ENCODE measurements at places on chromosomes 11 and 22. TPM values are rescaled to one million over a fixed set of nuclear protein-coding genes. Genes with fewer than 3 reads are reported as not detected.

DNA sequence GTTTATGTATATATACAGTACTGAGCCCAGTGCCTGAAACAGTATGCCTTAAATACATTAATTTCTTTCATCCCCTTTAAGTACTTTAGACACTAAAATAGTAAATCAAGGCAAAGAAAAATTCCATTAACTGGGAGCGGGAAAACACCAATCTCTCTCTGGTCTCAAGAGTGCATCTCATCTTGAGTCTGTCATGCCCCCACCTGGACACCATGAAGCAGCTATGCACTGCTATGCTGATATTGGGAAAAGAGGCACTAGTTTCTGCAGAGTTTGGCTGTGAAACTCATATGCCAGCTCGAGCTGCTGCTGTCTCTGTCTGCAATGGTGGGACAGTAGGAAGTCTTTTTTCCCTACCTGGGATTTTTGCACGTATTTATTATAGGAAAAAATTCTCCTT lies 754.4 kb upstream of the RAG2 start:
- DNase-seq: no peak

DNA sequence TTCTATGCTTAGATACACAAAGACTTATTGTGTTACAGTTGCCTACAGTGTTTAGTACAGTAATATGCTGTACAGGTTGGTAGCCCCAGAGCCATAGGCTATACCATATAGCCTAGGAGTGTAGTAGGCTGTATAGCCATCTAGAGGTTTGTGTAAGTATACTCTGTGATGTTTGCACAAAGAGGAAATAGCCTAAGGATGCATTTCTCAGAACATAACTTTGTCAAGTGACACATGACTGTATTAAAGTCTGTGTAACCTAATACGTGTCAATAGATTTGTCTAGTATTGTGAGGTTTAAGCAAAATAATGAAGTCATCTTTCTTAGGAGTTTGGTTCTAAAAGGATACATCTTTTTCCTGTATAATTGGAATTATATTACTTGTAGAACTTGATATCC lies 5.5 kb downstream of the ZC3H12C start:
- DNase-seq: no peak

- DNase-seq: no peak
Observed at GRCh38 chr11:110295086-110295485, 1.3 kb downstream of the RDX start.

DNA sequence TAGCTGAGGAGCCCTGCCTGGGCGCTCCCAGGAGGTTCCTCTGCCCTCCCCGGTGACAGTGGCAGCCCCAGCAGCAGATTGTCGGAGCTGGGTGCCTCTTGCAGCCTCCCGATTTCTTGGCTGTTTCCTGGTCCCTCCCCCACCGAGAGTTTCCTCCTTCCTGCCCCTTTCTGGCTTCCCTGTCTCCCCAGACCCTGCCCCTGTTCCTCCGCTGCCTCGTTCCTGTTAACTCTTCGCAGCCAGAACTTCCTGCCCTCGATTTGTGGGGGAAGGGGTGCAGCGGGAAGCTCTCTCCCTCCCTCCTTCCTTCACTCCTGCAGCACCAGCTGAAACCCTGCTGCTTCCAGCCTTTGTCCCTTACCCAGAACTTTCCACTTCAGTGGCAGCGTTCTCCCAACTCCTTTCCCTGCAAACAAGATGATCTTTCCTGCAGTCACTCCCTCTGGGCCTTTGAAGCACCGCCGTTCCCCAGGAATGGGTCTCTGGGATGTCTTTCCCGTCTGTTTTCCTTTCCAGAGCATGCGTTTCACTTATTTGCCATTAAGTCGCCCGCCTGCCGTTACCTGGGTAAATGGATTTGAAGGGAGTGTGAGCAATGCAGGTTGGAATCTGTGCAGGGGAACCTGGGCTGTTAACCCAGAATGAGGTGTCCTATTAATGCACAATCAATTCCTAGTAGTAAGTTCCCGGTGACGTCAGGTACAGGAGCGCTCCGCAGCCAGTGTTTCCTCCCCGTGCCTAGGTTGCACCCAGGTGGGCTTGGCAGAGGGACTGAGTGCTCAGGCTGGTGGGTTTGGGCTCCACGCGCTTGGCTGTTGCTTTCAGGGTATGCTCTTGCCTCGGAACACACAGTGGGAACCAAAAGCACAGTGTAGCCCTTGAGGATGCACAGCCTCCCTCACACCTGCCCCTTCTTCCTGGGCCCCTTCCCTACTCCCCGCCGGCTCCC lies 4.3 kb downstream of the GRK2 start:
- peak; percentile 80 for DNase-seq

GRCh38 chr11:117792241-117792640 lies 4.8 kb downstream of the DSCAML1 start:
- no peak for DNase-seq

DNA sequence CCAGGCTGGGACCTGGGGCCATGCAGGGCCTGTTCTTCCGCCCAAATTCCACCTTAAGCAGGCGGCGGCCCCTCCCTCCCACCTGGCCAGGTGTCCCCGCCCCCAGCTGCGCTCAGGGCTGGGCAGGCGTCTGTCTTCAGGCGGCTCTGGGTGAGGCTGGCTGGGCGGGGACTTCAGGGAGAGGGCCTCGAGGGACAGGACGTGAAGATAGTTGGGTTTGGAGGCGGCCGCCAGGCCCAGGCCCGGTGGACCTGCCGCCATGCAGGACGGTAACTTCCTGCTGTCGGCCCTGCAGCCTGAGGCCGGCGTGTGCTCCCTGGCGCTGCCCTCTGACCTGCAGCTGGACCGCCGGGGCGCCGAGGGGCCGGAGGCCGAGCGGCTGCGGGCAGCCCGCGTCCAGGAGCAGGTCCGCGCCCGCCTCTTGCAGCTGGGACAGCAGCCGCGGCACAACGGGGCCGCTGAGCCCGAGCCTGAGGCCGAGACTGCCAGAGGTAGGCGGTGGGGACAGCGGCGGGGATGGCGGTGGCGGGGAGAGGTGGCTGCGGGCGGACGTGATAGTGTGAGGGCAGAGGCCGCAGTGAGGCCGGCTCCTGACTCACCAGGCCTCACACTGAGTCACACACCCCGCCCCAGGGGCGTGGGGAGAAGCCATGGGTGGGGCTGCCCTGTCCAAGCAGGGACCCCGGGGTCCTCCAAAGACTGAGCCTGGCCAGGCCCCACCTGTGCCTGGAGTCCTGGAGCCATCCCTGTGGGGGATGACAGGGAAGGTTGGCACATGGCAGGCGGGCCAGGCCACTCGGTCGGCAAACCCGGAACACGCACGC lies at the start of gene PKP3:
Gene PKP3 (plus strand): TSS at position 176 of the 824 bp plus-strand sequence. CDS start 84 bp downstream, at position 260.
- no peak for DNase-seq

GRCh38 chr22:47775686-47776085 lies 1013.2 kb downstream of the TBC1D22A start:
- no peak for DNase-seq

- no peak for DNase-seq
Observed at GRCh38 chr22:16834971-16835370, 9.8 kb upstream of the XKR3 start.

DNA sequence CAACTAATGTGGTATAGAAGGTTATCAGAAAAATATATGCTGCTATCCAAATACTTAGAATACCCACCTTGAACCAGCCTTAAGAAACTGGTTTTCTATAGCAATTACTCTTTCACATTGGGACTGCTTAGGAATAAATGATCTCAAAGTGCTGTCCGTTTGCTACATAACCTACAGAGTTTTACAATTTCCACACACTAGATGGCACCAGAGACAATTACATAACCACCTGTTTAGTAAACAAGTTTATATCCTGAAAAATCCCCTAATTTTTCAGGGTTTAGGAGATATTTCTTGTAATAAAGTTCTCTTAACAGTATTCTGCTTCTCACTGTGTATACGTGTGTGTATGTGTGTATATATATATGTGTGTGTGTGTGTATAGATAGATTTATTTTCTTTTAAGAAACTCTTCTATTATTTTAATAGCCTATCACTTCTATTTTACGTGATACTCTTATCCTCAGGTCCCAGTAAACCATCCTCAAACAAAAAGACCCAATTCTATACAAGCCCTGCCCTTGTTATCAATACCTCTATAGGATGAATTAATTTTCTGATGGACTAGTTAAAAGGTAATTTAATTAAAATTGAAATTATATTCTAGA lies 6.7 kb upstream of the OR5I1 start:
- no peak for DNase-seq

DNA sequence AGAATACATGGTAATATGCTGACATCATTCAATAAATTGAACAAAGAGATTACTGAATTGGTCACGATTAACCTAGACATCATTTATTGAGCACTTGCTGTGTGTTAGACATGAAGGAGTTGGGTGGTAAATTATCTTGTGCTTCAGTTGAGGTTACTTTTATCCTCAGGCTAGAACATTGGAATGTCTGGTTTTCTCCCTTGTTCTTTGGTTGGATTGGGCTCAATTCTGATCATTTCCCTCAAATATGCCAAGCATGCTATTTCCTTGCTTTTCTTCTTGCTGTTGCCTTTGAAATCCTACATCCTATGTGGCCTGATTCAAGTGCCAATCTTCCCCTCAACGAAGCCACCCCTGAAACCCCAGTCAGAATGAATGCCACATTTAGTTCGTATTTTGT lies 65.8 kb downstream of the DEUP1 start:
- no peak for DNase-seq

DNA sequence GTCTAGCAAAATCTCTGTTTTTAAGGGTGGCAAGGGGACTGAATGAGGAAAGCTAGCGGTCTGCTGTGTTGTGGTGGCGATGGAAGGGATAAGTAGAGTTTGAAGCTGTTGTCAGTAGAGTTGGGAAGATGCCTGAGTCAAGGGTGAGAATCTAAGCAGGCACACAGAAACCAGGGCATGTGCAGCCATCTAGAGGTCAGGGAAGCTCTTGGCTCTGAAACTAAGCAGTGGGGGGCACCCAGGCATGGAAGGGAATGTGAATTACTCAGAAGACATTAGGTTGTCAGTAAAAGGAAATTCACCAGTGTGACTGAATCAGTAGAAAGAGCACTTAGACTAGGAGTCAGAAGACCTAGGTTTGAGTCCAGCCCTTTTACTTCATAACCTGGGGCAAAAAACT lies 15.4 kb downstream of the BMAL1 start:
- no peak for DNase-seq

GRCh38 chr11:74608431-74608830 lies 16.0 kb downstream of the POLD3 start:
- DNase-seq: no peak

GRCh38 chr11:88359541-88359940 lies 22.0 kb upstream of the CTSC start:
- DNase-seq: no peak

GRCh38 chr22:50603511-50604255 lies 3.1 kb downstream of the MAPK8IP2 start:
- no peak for DNase-seq

DNA sequence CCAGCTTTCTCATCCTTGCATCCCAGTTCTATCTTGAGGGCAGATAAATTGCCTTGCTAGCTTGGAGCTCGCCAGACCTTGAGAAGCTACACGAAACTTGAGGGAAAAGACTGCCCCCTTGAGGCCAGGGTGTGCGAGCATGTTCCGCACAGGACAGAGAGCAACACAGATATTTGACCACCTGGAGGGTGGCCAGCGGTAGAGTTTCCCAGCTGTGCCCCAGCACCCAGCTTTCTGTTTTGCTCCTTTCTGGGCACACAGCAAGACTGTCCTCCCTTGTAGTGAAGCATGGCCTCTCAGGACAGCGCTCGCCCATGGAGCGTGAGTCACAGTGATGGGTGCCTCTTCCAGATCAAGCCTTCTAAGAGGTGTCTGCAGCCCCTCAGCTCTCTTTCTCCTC lies 23.5 kb downstream of the SPATA19 start:
- DNase-seq: peak; percentile 61

DNA sequence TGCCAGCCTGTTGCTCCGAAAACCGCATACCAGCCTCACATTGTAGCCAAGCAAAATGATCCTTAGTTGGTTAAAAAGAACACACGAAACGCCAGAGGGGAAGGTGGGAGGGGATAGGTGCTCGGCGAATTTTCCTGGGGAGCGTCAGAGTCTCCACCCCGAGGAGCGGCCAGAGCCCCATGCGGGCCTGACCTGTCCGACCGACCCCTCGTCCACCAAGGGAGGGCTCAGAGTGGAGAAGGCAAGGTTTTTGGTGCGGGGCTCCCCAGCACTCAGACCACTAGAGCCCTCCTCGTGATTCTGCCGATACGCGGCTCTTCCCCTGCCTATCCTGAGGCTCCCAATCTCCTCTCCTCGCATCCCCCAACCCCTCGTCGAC lies 39.6 kb downstream of the DIXDC1 start:
- peak; percentile 40 for DNase-seq

DNA sequence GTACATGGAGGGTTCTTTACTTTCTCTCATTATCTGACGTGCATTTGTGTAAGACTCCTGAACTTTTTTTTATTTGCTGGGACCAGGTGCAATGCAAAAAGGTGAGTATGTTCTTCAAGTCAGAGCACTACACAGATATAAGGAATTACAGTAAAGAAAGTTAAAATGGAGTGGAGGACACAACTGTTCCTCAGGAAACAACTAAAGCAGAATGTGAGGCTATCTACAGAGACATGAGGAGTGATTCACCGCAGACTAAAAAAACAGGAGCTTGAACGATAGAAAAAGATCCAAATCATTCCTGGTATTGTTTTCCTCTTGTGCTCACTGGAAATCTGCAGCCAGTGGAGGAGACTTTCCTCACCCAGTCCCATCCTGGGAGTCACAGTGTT lies 106.2 kb downstream of the ABTB2 start:
- no peak for DNase-seq

DNA sequence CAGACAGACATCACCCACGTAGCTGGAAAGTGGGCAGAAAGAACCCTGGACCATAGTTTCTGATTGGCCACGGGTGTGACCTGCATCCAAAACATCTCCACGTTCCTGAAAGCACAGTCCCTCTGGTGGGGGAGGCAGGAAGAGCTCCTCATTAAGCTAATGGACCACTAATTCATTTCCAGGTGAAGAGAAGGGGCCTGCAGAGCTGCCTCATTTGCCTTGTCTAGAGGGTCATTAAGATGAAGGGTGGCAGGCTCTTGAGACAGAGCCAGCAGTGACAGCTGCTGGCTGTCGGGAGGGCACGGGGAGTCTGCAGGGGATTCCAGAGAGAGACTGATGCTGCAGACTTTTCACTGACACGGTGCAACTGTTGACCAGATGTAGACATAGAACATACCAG lies 149.6 kb upstream of the OPCML start:
- DNase-seq: no peak

- DNase-seq: no peak
Observed at GRCh38 chr22:40716116-40716515, 36.8 kb downstream of the MCHR1 start.

DNA sequence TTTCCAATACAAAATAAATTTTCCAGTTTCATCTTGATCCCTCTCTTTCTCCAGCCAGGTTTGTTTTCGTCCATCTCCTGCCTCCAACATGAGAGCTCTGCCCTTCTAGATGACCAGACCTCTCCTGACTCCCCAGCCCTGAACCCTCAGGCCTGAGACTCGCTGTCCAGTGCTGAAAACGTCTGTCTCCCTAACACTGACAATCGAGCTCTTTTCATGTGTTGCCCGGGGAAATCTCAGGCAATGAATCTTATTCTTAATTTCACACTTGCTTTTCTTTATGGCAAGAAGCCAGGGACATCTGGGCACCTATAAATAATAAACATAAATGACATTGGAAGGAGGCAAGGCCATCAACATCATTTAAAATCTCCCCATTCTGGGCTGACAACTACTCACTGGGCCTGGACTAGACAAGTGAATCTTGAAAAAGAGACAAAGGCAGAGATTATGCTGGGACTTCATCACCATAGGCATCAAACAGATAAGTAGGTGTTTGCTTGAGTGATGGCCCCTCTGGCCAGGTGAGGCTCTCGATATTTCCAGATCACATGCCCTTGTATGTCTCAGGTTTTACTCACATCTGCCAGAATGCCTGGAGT lies 274.5 kb upstream of the B3GAT1 start:
- DNase-seq: no peak

MAPK12 gene
- total RNA-seq: 13.2 TPM

RASL10A gene
- total RNA-seq: 1.3 TPM

PPFIA1 gene
- total RNA-seq: 41.8 TPM

DGCR6L gene
- 45.1 TPM for total RNA-seq

CTSW gene
- 0.73 TPM for total RNA-seq

OR8G1 gene
- not detected for total RNA-seq

MOGAT2 gene
- total RNA-seq: 0.13 TPM

Data from Right ventricle myocardium superior (tissue), 1 donor.